ENCODE measurements at places on chromosomes 12 and 14. TPM values are rescaled to one million over a fixed set of nuclear protein-coding genes. Genes with fewer than 3 reads are reported as not detected.

The DBX2 gene
- not detected for total RNA-seq

GRCh38 chr12:10936506-10936905 is 2.6 kb downstream of the TAS2R14 start:
- no peak for DNase-seq

DNA sequence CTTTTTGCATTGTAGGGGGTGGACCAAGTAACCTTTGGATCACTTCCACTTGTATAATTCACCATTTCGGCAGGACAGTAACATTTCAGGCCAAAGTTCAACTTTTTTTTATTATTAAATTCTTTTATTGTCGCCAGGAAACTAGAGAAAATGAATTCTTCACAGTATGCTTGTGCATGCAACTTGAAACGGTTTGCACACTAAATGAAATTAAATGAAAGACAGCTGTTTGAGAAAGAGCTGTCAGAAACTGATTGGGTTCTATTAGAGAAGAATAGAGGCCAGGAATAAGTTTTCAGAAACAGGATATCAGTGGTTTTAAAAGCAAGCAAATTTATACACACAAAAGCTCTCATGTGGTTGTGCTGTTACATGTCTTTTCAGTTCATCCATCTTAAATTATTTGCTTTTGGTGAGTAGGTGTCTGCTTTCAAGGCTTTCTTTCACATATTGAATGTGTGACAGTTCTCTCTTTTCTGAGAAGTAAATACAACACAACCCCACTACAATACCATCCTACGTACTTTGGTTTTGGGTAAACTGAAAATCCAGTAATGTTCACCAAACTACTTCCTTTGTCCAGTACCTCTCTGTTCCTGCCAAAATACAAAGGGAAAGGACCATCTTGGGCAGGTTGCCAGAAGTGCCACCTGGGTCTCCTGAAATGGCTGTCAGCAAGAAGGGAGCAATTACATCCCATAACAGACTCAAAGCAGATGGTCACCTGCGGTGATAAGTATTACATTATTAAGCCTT is 291.7 kb downstream of the RAD51B start:
- no peak for DNase-seq

DNA sequence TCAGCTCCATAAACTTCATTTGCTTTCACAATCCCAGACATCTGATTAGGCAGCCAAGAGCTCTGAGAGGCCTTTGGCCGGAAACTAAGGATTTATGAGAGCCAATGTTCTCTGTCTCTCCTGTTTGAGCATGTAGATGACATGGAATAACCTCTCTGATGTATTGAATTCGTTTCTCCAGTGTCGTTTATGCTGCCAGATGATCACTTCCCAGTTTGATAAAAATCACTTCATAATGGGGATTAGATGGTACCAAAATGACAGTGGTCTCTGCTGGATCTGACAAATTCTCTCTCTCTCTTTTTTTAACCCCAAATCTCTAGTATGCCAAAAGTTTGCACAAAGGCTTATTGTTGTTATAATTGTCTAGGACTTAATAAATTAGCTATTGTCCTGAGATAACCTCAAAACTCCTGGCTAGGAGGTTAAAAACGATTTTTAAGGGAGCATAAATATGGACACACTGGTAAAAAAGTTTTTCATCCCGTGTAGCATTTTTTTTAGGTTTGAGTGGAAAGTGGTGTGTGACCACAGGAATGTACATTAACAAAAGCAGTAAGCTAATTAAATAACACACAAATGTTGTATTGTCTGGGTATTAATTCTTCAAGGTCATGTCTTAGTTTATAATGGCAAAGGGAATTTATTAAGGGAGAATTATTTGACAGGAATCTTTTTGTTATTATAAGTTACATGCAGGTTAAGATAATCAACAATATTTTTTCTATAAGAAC is 82.6 kb upstream of the USP44 start:
- DNase-seq: no peak

The ARMH4 gene
- 5.8 TPM for total RNA-seq

The IQSEC3 gene
- 0.22 TPM for total RNA-seq

Measured in epithelial cell of proximal tubule (primary cell).